ENCODE measurements at places on chromosomes 7 and 10.
A peak's percentile ranks its signal among the peaks of the same experiment; 100 is the strongest.

DNA sequence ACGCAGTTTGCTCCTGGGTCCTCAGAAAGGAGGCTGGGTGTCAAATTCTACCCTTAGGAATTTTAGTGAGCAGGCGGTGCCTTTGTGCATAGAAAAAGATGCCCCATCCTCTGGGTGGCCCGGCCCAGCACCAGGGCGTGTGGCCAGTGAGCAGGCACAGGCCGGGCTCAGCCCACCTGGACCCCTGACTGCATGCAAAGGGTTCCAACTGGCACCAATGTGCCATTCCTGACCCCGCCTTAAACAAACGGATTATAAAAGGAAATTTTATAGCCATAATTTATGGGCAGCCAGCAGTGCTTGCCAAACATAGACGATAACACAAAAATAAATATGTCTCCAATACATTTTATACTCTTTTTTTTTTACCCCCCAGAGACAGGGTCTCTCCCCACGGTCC, 40.1 kb upstream of the GNA12 start:
- DNase-seq: no peak
- no peak overlapping the region for H3K4me3 ChIP-seq
- H3K36me3 ChIP-seq: no peaks in the 10 kb centered on the region
- H3K4me1 ChIP-seq: no peaks in the 10 kb centered on the region
- peaks cover 20% of the 10 kb centered on the region for H3K27me3 ChIP-seq

- H3K27me3 ChIP-seq: no peaks in the 10 kb centered on the region
- DNase-seq: peak; percentile 21
- no peaks in the 10 kb centered on the region for H3K36me3 ChIP-seq
Measured at GRCh38 chr10:127813290-127813689, 76.3 kb downstream of the FOXI2 start.

DNA sequence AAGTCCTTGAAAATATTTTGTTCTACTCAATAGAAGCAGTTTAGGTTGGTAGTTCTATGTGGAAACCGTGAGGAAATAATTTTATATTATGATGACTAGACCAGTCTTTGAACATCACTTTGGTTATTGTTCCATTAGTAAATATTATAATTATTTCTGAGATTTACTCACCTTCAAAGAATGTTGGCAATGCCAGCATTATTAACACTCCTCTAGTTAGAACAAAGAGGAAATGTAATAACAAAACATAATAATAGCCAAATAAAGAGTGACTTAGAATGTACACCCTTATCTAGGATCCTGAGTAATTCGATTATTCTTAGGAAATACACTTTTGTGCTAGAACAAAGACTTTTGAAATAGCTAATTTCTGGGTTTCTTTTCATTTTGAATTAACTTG, 121.1 kb downstream of the CFTR start:
- DNase-seq: no peak
- peaks cover 8% of the 10 kb centered on the region for H3K4me1 ChIP-seq
- no peak overlapping the region for H3K27ac ChIP-seq

- no peak for DNase-seq
- H3K4me1 ChIP-seq: peaks cover 4% of the 10 kb centered on the region
- H3K27me3 ChIP-seq: no peaks in the 10 kb centered on the region
- H3K27ac ChIP-seq: peak overlapping the region; percentile 30
Measured at GRCh38 chr7:85075864-85076263, 111.0 kb downstream of the SEMA3D start.

- peaks cover 5% of the 10 kb centered on the region for H3K4me1 ChIP-seq
- H3K27ac ChIP-seq: no peak overlapping the region
Measured at GRCh38 chr7:23205577-23205908, 23.7 kb downstream of the NUP42 start.

DNA sequence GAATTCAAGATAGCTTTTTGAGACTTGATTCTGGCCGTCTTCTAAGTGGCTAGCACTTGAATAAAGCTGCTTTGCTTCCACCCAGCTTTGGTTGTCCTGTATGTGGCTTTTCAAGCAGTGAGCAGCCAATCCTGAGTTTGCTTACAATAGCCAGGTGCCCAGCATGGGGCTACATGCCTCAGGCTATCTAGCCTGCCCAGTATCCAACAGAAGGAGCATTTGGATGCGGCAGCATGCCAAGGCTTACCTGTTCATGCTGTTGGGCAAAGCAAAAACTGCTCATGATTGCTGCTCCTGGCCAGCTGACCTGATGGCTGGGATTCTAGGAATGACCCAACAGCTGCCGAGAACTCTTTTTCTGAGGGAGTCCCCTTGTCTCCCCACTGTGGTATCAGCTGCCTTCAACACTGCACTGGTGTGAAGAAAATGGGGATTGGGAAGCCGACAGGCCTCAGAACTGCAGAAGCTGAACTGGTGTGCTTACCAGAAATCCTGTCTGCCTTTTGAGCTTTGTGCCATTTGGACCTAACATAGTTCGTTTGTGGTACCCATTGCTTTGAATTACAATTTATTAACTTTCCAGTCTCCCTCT, 618.9 kb upstream of the IGFBP3 start:
- peaks cover 4% of the 10 kb centered on the region for H3K4me1 ChIP-seq
- no peaks in the 10 kb centered on the region for H3K27me3 ChIP-seq
- DNase-seq: no peak
- no peaks in the 10 kb centered on the region for H3K36me3 ChIP-seq

- no peaks in the 10 kb centered on the region for H3K27me3 ChIP-seq
- no peak overlapping the region for H3K4me3 ChIP-seq
- no peak for DNase-seq
- H3K27ac ChIP-seq: no peak overlapping the region
Measured at GRCh38 chr7:70744492-70744891, 387.5 kb upstream of the GALNT17 start.

- no peak overlapping the region for H3K4me3 ChIP-seq
- H3K36me3 ChIP-seq: peaks cover 88% of the 10 kb centered on the region
- no peaks in the 10 kb centered on the region for H3K27me3 ChIP-seq
- H3K27ac ChIP-seq: no peak overlapping the region
Measured at GRCh38 chr7:55154096-55154495, 135.3 kb downstream of the EGFR start.

GRCh38 chr10:71078454-71079145, 133.8 kb upstream of the UNC5B start:
- H3K36me3 ChIP-seq: no peaks in the 10 kb centered on the region
- peaks cover 5% of the 10 kb centered on the region for H3K4me1 ChIP-seq
- no peak overlapping the region for H3K4me3 ChIP-seq
- DNase-seq: no peak
- no peak overlapping the region for H3K27ac ChIP-seq
- no peaks in the 10 kb centered on the region for H3K27me3 ChIP-seq

- H3K27me3 ChIP-seq: no peaks in the 10 kb centered on the region
- no peaks in the 10 kb centered on the region for H3K36me3 ChIP-seq
- peaks cover 27% of the 10 kb centered on the region for H3K4me1 ChIP-seq
- peak within 1 kb of the TSS; percentile 97 for H3K27ac ChIP-seq
Measured at GRCh38 chr7:30134611-30135300, at the start of gene MTURN. Gene MTURN, plus strand, starts transcription at chr7:30134986. Its CDS starts 151 bp downstream, at chr7:30135137.

DNA sequence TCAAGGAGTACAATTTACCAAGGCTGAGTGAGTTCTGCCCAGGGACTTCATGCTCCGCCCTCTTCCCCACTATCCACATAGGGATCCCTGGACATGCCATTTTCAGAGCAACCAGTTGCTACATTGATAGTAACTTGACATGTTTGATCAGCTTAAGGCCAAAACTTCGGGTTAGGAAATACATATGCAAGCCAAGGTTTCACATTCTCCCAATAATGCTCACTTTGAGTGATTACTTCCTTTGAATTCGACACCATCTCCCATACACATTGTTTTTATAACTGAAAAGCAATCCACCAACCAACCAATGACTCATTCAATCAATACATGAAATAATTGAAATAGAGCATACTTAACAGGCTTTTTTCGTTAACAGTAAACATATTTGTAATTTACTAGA, 137.9 kb downstream of the GLI3 start:
- no peak overlapping the region for H3K4me3 ChIP-seq
- H3K27ac ChIP-seq: no peak overlapping the region
- H3K36me3 ChIP-seq: no peaks in the 10 kb centered on the region
- H3K27me3 ChIP-seq: no peaks in the 10 kb centered on the region

- no peaks in the 10 kb centered on the region for H3K36me3 ChIP-seq
- H3K27ac ChIP-seq: no peak overlapping the region
- peak; percentile 66 for DNase-seq
- no peak overlapping the region for H3K4me3 ChIP-seq
- H3K4me1 ChIP-seq: no peaks in the 10 kb centered on the region
Measured at GRCh38 chr10:63692220-63692896, 171.2 kb downstream of the REEP3 start.

GRCh38 chr10:3853547-3854303, 68.7 kb upstream of the KLF6 start:
- H3K36me3 ChIP-seq: no peaks in the 10 kb centered on the region
- DNase-seq: peak; percentile 69
- H3K27me3 ChIP-seq: no peaks in the 10 kb centered on the region
- no peak overlapping the region for H3K4me3 ChIP-seq
- H3K27ac ChIP-seq: peak overlapping the region; percentile 89

DNA sequence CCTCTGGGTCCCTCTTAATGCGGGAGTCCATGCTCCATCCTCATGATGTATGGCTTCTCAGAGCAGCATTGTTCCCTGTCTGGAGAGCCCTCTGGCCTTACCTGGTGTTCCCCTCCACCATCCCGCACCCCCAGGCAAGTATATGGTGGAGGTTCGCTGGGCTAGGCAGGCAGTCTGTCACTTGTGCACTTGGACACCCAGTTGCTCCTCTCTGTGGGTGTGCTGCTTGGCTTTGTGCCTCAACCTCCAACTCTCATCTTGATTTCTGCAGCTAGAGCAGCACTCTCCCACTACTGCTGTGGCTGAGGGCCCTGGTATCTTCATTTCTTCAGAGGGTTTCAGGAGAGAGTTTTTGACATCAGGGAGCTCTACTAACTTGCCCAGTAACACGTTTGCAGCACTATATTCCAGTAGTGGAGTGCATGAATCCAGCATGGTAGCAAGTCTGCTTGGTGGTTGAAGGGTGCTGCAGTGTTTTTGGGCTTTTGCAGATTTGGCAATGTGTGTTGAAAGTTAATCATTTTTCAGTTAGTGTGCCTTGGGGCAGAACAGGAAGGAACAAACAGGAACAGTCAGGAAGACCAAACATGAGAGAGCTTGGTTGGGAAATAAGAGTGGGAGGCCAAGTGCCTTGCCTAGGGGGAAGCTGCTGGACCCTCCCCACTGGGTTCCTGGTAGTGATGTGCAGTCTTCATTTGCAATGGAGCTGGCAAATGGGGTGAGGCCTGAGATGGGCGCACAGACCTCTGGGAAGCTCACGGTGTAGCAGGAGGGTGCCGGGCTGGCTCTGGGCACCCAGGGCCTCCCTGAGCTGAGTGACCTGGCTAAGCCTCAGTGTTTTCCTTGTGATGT, 37.4 kb downstream of the TSPAN14 start:
- H3K27me3 ChIP-seq: no peaks in the 10 kb centered on the region
- peaks cover 60% of the 10 kb centered on the region for H3K4me1 ChIP-seq
- no peak for DNase-seq
- H3K4me3 ChIP-seq: no peak overlapping the region

DNA sequence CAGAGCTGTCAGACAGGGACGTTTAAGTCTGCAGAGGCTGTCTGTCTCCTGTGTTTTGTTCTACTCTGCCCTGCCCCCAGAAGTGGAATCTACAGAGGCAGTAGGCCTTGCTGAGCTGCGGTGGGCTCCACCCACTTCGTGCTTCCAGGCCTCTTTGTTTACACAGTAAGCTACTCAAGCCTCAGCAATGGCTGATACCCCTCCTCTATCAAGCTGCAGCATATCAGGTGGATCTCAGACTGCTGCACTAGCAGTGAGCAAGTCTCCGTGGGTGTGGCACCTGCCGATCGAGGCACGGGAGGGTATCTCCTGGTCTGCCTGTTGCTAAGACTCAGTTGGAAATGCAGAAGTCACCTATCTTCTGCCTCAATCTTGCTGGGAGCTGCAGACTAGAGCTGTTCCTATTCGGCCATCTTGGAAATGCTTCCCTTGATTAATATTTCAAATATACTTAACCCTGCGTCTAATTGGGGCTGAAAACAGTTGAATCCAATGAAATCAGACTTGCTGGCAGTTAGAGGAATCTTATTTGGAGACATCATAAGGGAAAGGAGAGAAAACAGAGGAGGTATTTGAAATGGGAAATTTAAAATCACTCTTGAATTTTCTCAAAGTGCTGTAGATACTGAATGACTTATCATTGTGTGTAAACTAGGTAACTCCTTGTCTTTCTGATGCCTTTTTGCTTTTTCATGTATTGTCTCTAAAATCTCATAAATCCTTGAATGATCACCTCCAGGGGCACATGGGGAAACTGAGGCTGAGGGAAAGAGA, 13.8 kb upstream of the CYP3A5 start:
- DNase-seq: peak; percentile 87
- H3K27ac ChIP-seq: peak overlapping the region; percentile 51
- no peaks in the 10 kb centered on the region for H3K27me3 ChIP-seq

- no peaks in the 10 kb centered on the region for H3K4me1 ChIP-seq
- no peak overlapping the region for H3K27ac ChIP-seq
- H3K27me3 ChIP-seq: no peaks in the 10 kb centered on the region
- no peak for DNase-seq
- no peak overlapping the region for H3K4me3 ChIP-seq
- no peaks in the 10 kb centered on the region for H3K36me3 ChIP-seq
Measured at GRCh38 chr7:12369072-12369471, 34.6 kb downstream of the VWDE start.

DNA sequence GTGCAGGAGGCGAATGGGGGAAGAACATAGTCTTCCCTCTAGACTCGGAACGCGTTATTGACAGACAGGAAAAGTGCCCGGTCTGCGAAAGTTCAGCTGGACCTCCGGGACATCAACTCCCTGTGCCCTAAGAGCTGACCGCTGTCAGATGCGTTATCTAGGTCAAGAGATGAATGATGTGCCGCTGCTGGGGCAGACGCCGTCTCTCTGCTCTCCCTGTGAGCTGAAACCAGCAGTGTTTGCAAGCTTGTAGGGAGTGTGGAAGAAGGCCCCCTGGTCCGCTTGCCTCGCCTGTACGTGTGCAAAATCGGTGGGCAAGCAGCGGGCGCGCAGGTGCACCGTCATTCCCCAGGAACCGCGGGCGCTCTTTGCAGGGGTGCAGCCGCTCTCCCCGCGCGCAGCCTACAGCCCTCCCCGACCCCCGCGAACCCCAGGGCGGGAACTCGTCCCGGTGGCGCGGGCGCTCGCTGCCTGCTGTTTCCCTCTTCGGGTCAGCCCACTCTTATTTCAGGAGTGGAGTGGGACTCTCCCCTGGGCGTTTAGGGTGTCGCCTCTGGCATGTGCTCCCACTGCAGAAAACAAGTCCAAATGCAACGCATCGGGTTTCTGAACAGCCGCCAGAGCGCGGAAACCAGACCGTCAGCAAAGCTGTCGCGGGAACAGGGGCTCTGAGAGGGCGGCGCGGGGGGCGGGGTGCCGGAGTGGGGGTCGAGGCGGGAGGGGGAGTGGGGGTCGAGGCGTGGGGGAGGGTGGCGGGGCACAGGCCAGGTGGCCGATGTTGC, 1.8 kb upstream of the PFKFB3 start:
- no peaks in the 10 kb centered on the region for H3K27me3 ChIP-seq
- H3K36me3 ChIP-seq: no peaks in the 10 kb centered on the region
- H3K27ac ChIP-seq: peak overlapping the region; percentile 97

- no peak overlapping the region for H3K4me3 ChIP-seq
Measured at GRCh38 chr7:74272305-74273038, 16.7 kb upstream of the CLIP2 start.
